Eye (tissue), 1 donor: ENCODE measurements at places on chromosomes 7 and 10.

DNA sequence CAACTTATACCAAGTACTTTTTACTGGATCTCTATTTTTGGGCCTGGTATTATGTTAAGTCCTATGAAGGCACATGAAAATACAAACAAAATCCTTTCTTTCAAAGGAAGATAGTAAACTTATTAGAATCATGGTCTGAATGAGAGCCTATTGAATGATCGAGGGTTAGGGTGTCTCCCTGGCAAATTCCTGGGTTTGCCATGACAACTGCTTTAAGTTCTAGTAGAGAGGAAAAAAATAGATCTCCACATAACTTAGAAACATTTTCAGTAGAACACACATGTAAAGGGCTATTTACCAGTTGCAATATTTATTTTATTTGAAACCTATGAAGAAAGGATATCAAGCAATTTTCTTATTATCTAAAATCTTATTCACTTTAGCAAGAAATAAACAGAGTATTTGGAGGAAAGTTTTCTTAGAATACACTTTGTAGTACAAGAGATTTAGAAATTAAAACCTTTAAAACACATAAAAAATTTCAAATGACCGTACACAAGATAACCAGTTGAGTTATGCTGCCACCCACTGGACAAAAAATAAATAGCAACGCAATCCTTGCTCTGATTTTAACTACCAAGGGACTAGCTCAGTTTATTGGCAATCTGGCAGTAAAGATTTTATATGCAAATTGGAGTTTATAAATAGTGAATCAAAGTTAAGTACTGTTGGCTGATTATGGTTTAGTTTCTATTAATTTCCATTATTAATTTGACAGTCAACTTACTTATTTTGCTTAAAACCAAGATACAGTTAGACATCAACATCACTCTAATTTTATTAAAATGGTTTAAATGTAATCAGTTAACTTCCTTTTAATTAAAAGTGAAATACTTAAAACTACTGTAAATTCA, 33.9 kb downstream of the CACUL1 start:
- DNase-seq, result peak; percentile 88

DNA sequence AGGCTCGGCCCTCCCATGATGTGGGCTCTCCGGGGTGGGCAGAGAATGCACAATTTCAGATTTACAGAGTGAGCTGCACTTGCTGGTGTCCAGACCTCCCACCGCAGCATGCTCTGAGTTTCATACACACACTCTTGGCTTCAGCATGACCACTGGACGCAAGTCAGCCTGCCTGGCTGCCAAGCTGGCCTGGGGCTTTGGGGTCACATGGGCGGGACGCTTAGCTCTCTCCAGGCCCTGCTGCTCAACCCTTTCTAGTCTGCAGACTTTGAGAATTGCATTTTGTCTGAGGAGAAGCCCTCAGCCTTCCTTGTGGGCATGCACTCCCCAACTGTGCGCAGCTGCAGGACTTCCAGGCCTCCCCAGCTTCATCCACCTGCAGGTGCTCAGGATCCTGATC, 5.7 kb downstream of the CYP2E1 start:
- DNase-seq, result no peak

GRCh38 chr10:19629567-19629966, 186.7 kb upstream of the PLXDC2 start:
- DNase-seq, result peak; percentile 82

GRCh38 chr7:42461537-42461936, 224.5 kb upstream of the GLI3 start:
- no peak for DNase-seq

GRCh38 chr7:79132844-79133451, 320.5 kb downstream of the MAGI2 start:
- no peak for DNase-seq

DNA sequence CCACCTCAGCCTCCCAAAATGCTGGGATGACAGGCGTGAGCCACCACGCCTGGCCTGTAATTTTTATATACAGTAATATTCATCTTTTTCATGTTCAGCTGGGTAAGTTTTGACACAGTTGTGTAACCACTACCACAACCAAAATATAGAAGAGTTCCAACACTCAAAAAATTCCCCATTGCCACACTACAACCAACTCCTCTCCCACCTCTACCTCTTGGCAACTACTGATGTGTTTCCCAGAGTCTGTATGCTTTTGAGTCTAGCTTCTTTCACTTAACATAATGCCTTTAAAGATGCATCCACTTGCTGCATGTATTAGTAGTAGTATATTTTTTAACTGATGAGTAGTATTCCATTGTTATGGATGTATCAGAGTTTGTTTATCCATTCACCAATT, 90.7 kb downstream of the SRPK2 start:
- no peak for DNase-seq

DNA sequence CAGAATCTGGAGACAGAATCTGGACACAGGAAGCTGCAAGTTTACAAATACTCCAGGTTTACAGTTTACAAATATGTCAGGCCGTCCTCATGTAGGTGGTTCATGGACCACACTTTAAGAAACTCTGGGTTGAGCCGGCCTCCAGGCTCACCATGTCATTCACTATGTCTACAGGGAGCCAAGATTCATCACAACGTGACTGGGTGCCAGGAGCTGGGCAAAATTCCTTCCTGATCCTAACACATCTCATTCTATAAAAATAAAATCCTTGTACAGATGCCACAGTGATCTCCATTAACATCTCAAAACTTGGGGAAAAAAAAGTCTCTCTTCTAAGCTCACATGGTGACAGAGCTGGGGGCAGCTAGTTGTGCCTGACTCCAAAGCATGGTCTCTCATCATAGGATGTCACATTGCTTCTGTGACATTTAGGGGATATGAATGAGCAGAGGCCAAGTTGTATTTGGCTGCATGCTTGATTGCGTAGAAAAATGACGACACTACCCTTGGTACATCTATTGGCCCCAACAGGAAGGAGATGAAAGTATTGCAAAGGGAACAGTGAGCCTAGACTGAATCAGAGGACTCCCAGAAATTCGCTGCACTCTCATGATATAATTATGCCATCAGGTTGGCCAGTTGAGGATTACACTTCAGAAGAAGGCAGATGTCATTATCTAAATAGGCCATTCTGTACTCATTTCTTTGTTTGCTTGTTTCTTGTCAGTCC, 35.9 kb downstream of the MTURN start:
- no peak for DNase-seq

DNA sequence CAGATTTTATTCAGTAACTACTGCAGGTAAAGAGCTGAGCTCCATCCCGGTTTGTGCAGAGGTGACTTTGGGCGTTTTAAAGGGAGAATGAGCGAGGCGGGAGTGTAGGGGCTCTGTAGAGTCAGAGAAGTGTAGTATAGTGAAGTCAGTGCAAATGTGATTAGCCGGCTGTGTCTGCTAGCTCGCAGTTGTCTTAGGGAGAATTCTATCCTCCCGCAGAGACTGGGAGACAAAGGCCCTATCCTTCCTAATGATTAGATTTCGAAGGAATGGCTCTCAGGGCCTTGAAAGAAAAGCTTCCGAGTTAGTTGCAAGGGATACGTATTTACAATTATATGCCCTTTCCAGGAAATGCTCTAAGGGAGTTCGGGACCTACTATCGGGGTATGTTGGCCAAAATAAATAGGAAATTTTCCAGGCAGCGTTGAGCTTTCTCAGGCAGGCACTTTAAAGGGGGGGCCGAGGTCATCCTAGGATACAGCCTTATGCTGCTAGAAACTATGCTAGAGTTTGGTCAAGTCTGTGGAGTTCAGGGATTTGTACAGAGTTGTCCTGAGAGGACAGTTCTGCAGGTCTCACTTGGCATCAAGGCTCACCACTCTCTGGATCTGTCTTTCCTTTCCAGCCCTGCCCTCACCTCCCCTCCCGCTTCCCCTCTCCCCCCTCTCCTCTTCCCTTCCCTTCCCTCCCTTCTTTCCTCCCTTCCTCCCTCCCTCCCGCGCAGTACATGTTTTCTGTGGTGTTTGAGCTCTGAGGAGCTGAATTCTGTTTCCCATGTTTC, 825 bp downstream of the MRPL32 start:
- peak; percentile 73 for DNase-seq

DNA sequence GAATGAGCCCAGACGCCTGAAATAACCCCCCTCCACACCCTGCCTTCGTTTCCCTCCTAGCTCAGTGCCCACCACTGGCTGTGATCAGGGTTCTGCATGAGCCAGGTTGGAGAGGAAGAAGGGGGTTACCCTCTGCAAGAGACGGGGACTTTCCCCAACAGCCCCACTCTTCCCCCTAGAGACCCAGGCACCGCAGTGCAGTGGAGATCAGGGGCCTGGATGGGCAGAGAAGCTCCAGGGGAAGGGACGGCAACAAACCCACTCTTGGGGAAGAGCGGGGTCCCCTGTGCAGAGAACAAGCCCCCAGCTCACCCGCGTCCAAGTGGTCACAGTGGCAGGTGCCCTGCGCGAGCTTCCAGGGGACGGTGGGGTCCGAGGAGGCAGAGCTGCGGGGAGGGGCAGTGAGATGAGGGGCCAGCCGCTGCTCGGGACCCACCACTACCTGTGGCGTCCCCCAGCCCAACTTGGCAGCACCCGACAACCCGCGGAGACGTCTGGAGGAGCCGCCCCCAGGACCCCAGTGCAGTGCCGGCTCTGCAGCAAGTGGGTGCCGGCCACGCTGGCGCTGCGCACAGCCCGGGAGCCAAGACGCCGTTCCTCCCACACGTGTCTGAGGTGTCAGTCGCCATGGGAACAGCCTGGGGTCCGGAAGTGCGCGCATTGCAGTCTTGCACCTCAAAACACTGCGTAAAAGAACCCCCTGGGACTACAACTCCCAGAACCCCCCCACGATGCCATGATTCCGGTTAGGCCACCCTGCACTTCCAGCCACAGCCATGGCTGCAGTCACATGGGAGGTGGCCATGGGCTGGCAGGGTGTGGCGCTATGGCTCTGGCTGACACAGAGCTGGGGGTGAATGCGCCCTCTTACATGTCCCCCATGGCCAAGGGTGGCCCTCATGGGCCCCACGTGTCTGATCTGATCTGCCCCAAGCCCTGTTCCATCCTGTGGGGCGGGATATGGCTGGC, 45.8 kb upstream of the WIPI2 start:
- DNase-seq, result peak; percentile 8

DNA sequence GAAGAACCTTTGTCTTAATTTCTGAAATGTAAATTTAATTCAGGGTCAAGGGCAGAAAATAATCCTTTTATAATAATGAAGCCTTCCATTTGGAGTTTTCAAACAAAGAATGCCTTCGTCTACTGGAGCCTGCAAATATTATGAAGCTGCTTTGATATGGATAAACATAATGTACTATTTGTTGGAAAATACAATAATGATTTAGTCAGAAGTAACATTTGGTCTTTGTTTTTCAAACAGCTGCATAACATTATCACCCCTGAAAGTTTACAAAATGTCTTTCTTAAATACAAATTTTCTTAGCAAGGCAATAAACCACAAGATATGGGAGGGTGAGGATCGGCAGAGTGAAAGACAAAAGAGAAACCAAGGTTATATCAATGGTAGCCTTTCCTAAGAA, 41.5 kb downstream of the TMEM26 start:
- DNase-seq, result peak; percentile 18

DNA sequence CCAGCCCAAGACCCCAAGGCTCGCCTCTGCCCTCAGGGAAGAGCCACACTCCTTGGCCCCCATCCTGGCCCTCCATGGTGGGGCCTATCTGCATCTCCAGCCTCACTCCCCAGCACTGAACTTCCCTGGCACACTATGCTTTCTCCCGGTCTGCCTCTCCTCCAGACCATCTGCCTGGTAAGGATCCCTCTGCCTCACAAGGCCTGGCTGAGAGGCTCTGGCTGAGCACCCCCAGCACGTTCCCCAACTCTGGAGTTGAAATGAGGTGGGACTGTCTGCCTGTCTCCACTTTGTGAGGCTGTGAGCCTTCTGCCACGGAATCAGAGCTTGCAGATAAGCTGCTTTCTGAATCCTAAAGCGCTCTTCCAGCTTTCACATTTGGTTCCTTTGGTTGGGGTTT, 220.7 kb downstream of the TNS3 start:
- DNase-seq, result no peak

GRCh38 chr7:538764-539685, 19.4 kb upstream of the PDGFA start:
- DNase-seq, result no peak

DNA sequence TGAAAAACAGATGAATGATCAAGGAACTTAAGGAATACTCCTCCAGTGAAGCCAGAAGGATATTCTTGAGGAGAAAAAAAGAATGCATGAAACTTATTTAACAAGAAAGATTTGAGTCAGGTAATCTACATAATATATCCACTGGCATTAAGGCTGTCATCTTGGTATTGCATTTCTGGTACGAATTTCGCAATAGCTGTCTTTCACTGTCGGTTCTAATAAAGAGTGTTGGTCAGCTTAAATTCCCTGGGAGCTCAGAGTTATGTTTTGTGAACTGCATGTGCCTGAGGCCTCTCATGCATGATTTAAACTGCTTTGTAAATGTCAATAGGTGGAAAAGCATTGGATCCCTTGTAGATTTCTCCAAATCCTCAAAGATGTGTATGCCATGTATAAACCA, 565.3 kb upstream of the GALNT17 start:
- peak; percentile 60 for DNase-seq

- no peak for DNase-seq
These were observed 134.9 kb upstream of the ANK3 start for GRCh38 chr10:60524541-60524940.

- peak; percentile 99 for DNase-seq
These were observed at the start of gene ZNF138 for GRCh38 chr7:64794171-64794844. Gene ZNF138 (plus strand): TSS chr7:64794428. CDS start chr7:64794569, 141 bp downstream.

DNA sequence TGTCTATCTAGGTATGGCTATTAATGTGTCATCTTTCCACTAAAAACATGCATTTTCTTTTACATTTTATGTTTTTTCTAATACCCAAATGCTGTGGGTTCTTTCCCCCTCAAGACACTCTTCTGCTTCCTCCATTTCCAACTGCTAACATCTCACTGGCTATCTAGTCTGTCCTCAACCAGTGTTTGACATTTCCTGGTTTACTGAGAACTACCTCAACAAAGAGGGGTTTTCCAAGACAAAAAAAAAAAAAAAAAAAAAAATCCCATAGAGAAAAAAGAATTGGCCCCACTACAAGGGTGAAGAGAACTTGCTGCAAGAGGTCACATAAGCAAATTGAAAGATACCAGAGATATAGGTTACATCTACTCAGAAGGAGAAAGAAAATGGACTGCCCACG, 359.7 kb downstream of the CRPPA start:
- no peak for DNase-seq

- no peak for DNase-seq
These were observed 394.2 kb downstream of the PLXNA4 start for GRCh38 chr7:132181946-132182685.

- peak; percentile 37 for DNase-seq
These were observed 165.6 kb upstream of the FAM3C start for GRCh38 chr7:121561717-121562116.

- no peak for DNase-seq
These were observed 5.8 kb upstream of the FAM3C start for GRCh38 chr7:121401896-121402295.

GRCh38 chr10:13660551-13660920, 73.8 kb downstream of the PRPF18 start:
- DNase-seq, result peak; percentile 63

GRCh38 chr7:33237036-33237435, 107.7 kb downstream of the BBS9 start:
- no peak for DNase-seq

GRCh38 chr10:98460837-98461499, 14.2 kb upstream of the HPS1 start:
- DNase-seq, result peak; percentile 42

- no peak for DNase-seq
These were observed 540.1 kb upstream of the FZD8 start for GRCh38 chr10:36182179-36182566.
